Thyroid gland (tissue), 4 donors: ENCODE measurements at places on chromosomes 1 and 21. TPM values are rescaled to one million over a fixed set of nuclear protein-coding genes. Genes with fewer than 3 reads are reported as not detected.

UBASH3A gene
- total RNA-seq = 0.54 TPM

OLFML3 gene
- total RNA-seq = 22.6 TPM

DNA sequence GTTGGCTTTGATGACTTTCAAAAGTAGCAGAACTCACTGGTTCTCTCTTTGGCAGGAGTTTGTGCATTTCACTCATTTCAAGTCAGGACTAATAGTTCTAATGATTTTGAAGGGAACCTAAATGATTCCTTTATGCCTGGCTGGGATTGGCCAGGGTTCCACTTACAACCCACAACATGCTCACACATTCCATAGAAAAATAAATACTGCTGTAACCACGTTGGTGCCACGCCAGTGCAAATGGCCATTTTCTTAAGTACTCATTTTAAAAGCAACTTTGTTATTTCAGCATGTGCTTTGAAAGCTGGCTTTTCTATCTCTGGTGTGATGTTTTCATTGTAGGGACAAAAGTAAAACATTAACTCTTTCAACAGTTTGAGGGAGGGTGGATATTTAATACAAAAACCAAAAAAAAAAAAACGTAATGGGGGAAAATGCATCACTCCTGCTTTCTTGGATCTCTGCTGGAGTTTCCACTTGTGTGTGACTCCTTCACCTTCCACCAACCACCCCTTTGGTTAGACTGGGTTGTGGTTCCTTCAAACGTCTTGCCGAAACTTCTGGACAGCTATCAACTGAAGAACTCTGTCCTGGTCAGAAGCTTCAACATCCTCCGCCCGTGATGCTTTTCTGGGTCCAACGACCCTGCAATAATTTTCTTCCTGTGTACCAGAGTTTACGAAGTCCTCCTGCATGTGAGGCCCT lies 300.4 kb upstream of the RUNX1 start:
- DNase-seq = peak; percentile 10
- no peak overlapping the region for H3K27ac ChIP-seq
- H3K4me1 ChIP-seq = peaks cover 11% of the 10 kb centered on the region
- H3K36me3 ChIP-seq = no peaks in the 10 kb centered on the region
- no peak overlapping the region for H3K4me3 ChIP-seq

GRCh38 chr21:45557616-45558043 lies 15.4 kb upstream of the SLC19A1 start:
- no peak for DNase-seq
- no peak overlapping the region for H3K27ac ChIP-seq
- no peaks in the 10 kb centered on the region for H3K36me3 ChIP-seq
- no peaks in the 10 kb centered on the region for H3K27me3 ChIP-seq
- peaks cover 6% of the 10 kb centered on the region for H3K4me1 ChIP-seq

DNA sequence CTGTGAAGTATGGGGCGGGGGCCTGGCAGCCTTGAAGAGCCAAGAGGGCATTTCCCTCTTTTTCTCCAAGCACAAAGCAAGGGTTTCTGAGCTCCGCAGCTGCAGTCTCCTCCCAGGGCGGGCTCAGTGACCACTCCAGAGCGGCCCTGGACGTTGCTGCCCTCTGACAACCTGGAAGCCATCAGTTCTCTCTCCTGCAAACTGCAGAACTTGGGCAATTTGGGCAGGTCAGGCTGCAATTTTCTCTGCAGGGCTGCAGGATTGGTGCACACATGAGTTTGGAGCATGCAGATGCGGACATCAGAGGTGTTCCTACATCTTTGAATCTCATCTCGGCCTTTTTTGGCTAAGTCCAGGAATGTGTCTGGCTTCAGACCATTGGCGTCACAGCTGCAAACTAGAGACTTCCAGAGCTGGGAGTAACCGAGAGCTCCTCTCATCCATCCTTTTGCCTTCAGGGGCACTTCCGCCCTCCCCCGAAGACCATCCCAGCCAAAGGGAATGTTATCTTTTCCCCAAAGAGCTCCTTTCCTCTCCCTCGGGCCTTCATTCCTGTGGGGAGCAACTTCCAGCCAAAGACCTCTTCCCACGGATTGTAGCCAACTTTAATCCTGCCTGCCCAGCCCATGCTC lies 139.6 kb upstream of the WNT4 start:
- no peak for DNase-seq
- H3K4me1 ChIP-seq = no peaks in the 10 kb centered on the region
- H3K27me3 ChIP-seq = no peaks in the 10 kb centered on the region
- no peaks in the 10 kb centered on the region for H3K36me3 ChIP-seq
- H3K4me3 ChIP-seq = no peak overlapping the region

LY9 gene
- total RNA-seq = 0.59 TPM

DNA sequence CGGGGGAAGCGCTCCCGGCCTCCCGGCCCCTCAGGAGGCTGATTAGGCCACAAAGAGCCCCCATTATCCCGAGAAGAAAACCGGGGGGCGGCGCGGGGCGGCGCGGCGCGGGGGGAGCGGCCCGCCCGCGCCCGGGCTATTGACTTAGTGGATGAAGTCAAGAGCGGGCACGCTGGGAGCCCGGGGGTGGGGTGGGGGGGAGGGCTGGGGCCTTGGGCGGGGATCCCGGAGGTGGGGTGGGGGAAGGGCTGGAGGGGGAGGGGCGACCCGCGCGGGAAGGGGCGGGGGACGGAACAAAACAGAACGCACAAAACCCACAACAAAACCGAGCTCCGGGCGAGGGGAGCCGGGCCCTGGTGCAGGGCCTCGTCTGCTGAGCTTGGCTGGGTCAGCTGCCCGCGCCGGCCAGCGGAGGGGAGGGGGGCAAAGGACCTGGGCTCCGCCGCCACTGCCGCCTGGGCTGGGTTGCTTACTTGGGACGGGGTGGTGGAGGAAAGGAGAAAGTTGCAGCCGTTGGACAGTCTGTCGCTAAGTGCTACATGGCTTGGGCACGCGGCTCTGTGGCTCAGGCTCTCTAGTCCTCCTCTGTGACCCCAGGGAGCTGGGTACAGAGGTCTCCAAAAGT lies 16.3 kb downstream of the PAX7 start:
- no peak overlapping the region for H3K27ac ChIP-seq
- H3K4me3 ChIP-seq = no peak overlapping the region
- H3K27me3 ChIP-seq = peaks cover 53% of the 10 kb centered on the region
- no peaks in the 10 kb centered on the region for H3K36me3 ChIP-seq

GRCh38 chr1:117368116-117369108 lies 1.2 kb downstream of the MAN1A2 start:
- H3K4me1 ChIP-seq = peaks cover 34% of the 10 kb centered on the region
- no peaks in the 10 kb centered on the region for H3K36me3 ChIP-seq
- peak; percentile 33 for DNase-seq
- no peak overlapping the region for H3K4me3 ChIP-seq
- H3K27me3 ChIP-seq = no peaks in the 10 kb centered on the region

DNA sequence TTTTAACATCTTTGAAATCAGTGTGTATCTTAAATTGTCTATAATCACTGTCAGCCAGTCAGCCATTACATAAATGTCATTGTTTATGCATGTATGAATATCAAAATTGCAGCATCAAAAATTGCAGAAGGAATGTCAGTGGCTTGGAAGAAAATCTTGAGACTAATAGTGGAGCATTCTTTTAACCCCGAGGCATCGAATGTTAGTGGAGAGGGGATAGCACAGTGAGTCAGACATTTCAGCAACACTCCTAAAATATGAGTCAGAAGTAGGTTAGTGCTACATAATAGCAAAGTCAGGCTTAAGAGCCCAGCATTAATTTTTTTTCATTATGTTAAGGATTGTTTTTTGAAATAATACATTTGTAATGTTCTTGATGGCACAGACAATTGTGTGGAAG lies 45.5 kb downstream of the SNRPE start:
- no peak overlapping the region for H3K27ac ChIP-seq
- DNase-seq = no peak
- H3K36me3 ChIP-seq = no peaks in the 10 kb centered on the region
- H3K4me1 ChIP-seq = no peaks in the 10 kb centered on the region

GRCh38 chr1:83725735-83726360 lies 273.1 kb downstream of the TTLL7 start:
- H3K27ac ChIP-seq = peak overlapping the region; percentile 63
- no peaks in the 10 kb centered on the region for H3K27me3 ChIP-seq
- H3K4me1 ChIP-seq = peaks cover 14% of the 10 kb centered on the region
- no peak overlapping the region for H3K4me3 ChIP-seq
- peak; percentile 57 for DNase-seq
- H3K36me3 ChIP-seq = no peaks in the 10 kb centered on the region

GRCh38 chr1:101394041-101394440 lies 157.2 kb downstream of the S1PR1 start:
- H3K27ac ChIP-seq = no peak overlapping the region
- H3K4me1 ChIP-seq = no peaks in the 10 kb centered on the region
- H3K4me3 ChIP-seq = no peak overlapping the region
- no peaks in the 10 kb centered on the region for H3K27me3 ChIP-seq
- DNase-seq = no peak

GRCh38 chr1:32954168-32954567 lies 10.4 kb downstream of the RNF19B start:
- H3K27ac ChIP-seq = no peak overlapping the region
- H3K4me3 ChIP-seq = no peak overlapping the region
- no peaks in the 10 kb centered on the region for H3K36me3 ChIP-seq
- H3K4me1 ChIP-seq = no peaks in the 10 kb centered on the region

- no peaks in the 10 kb centered on the region for H3K36me3 ChIP-seq
- no peak overlapping the region for H3K4me3 ChIP-seq
These were observed 90.6 kb upstream of the USP24 start for GRCh38 chr1:55305735-55306134.

DNA sequence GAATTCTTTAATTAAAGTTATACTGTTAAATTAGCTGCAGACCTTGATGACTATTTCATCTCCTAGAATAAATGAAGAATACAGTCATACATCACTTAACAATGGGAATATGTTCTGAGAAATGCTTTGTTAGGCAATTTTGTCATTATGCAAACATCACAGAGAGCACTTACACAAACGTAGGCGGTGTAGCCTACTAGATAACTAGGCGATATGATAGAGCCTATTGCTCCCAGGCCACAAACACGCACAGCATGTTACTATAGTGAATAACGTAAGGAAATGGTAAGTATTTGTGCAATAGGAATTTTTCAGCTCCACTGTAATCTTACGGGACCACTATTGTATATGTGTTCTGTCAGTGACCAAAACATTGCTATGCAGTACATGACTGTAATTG lies 37.6 kb upstream of the DESI2 start:
- no peaks in the 10 kb centered on the region for H3K4me1 ChIP-seq
- H3K27me3 ChIP-seq = no peaks in the 10 kb centered on the region
- H3K27ac ChIP-seq = no peak overlapping the region
- H3K36me3 ChIP-seq = no peaks in the 10 kb centered on the region

GRCh38 chr1:99017655-99018054 lies 13.0 kb upstream of the PLPPR5 start:
- no peak overlapping the region for H3K27ac ChIP-seq
- no peak for DNase-seq
- H3K4me3 ChIP-seq = no peak overlapping the region
- H3K36me3 ChIP-seq = no peaks in the 10 kb centered on the region
- no peaks in the 10 kb centered on the region for H3K4me1 ChIP-seq

- H3K4me1 ChIP-seq = no peaks in the 10 kb centered on the region
- H3K27me3 ChIP-seq = no peaks in the 10 kb centered on the region
- no peak overlapping the region for H3K27ac ChIP-seq
These were observed 25.6 kb downstream of the MATN1 start for GRCh38 chr1:30697571-30698376.

GRCh38 chr21:33894736-33895288 lies 20.8 kb downstream of the ATP5PO start:
- no peaks in the 10 kb centered on the region for H3K36me3 ChIP-seq
- H3K27ac ChIP-seq = no peak overlapping the region
- H3K4me1 ChIP-seq = peaks cover 3% of the 10 kb centered on the region
- no peaks in the 10 kb centered on the region for H3K27me3 ChIP-seq
- peak; percentile 86 for DNase-seq
- H3K4me3 ChIP-seq = no peak overlapping the region

PPIAL4G gene
- total RNA-seq = not detected

GRCh38 chr1:99207216-99207615 lies 57.1 kb upstream of the PLPPR4 start:
- no peaks in the 10 kb centered on the region for H3K36me3 ChIP-seq
- H3K4me3 ChIP-seq = no peak overlapping the region
- H3K4me1 ChIP-seq = no peaks in the 10 kb centered on the region
- DNase-seq = no peak

IVL gene
- total RNA-seq = not detected

DNA sequence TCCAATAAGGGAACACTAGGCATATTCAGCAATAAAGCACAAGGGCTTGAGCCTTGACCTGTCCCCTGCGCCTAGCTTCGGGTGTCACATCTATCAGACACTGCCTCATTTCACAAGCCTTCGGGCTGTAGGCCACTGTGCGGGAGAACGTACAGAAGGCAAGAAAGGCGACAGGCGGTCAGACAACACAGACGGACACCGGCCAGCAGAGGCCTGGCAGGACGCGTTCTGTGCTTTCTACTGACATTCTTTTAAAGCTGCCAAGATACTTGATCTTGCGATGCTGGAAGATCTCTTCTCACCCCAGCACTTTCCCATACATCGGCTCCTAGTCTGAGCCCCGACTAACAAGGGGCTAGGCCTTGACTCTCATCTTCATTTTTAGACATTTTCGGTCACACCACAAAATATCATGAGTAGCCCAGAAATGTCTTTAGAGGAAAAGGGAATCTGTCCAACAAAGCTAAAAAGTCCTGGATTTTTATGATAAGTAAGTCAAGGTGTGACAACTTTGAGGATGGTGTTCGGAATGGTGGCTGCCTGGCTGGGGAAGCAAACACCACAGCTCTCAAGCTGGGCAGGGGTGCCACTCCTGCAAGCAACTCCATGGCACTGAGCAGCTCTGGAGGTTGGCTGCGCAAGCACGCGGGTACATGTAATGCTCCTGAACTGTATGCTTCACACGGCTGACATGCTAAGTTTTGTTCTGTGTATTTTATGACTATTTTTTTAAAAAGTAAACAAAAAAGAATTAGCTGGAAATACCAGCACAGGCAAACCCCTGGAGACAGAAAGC lies 18.7 kb downstream of the RIPK4 start:
- no peak overlapping the region for H3K4me3 ChIP-seq
- H3K36me3 ChIP-seq = peaks cover 35% of the 10 kb centered on the region
- H3K27me3 ChIP-seq = no peaks in the 10 kb centered on the region
- no peak overlapping the region for H3K27ac ChIP-seq
- peaks cover 33% of the 10 kb centered on the region for H3K4me1 ChIP-seq

- H3K27ac ChIP-seq = peak overlapping the region; percentile 13
- no peaks in the 10 kb centered on the region for H3K27me3 ChIP-seq
- H3K4me1 ChIP-seq = peaks cover 28% of the 10 kb centered on the region
- H3K4me3 ChIP-seq = no peak overlapping the region
These were observed 195.2 kb downstream of the PBX1 start for GRCh38 chr1:164754088-164754600.
